ENCODE measurements at places on chromosomes 4 and X.

- no peak for DNase-seq
Measured at GRCh38 chr4:98951710-98952109, 22.8 kb upstream of the EIF4E start.

DNA sequence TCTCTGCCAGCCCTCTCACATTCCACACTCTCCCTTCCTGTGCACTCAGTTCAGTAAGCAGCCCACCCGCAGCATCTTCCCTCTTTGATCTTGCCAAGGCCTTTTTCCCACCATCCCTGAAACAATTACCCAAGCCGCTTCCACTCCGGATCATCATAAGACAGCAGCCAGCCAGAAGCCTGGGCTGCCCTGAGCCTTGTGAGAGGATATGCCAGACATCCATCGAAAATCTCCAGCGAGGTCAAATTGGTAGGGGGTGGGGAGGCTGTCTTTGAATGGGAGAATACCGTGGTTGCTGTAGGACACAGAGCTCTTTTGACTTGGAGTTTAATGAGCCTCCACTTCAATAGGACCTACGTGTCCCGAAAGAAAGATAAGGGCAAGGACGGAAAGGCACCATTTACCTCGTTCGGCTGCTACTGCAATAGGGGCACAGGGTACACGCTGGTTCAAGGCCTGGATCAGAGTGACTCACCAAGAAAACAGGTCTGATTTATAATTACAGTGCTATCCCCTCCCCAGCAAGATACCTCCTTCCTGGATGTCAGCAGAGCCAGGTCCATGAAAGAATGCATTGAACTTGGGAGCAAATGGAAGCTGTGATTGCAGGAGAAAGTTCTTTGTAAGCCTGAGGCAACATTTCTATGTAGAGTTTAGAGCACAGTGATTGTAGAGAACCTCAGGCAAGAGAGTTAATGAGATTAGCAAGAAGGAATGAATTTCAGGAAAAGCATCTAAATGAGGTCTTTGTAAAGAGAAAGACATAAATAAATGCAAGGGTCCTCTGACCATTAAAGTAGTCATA is 39.5 kb downstream of the AMOT start:
- no peak for DNase-seq

DNA sequence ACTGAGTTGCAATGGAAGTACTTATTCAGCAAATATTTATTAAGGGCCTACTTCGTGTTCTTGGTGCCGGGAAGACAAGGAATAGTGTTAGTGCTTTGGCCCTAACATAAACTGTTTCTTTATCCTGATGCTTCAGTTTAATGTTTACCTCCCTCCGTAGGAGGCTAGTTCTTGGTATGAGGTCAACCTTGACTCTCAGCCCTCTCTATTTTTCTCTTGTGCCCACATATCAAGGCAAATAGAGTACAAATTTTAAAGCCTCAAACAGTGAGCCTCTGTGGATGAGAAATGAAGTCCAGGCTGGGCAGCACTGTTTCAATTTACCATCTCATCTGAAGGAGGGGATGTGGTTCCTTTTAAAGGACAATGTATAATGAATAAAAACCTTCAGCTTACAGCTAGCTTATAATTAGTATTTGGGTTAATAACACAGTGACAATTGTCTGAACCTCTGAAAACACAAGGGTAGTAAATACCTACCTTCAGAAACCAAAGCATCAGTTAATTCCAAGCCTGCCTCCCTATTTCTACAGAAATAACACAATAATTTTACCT is 68.5 kb downstream of the SH3RF1 start:
- no peak for DNase-seq

- no peak for DNase-seq
Measured at GRCh38 chr4:85488416-85488815, 13.5 kb downstream of the ARHGAP24 start.

GRCh38 chrX:105116486-105116885 is 104.0 kb downstream of the TEX13A start:
- DNase-seq = no peak

- no peak for DNase-seq
Measured at GRCh38 chrX:48514126-48514806, 5.5 kb downstream of the PORCN start.

GRCh38 chr4:55169352-55169961 is 44.1 kb upstream of the KDR start:
- DNase-seq = no peak

DNA sequence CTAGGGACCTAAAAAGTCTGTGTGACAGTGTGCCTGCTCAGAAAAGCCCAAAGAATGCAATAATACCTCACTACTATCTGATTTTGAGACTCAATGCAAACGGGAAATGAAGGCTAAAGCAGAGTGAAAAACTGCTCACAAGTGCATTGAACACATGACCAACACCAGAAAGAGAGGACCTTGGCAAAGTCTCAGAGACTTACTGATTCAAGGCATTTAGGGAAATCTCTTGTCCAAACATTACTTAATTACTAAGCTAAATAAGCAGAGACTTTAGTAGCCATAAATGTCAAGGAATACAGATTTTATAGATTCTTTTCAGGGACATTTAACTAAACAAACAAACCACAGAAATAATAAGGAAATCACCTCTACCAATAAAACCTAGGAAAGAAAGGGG is 916.0 kb downstream of the FSTL5 start:
- no peak for DNase-seq

GRCh38 chr4:88104902-88105610 is 53.4 kb downstream of the ABCG2 start:
- DNase-seq = no peak

- no peak for DNase-seq
Measured at GRCh38 chrX:153214934-153215333, 35.9 kb downstream of the MAGEA1 start.

DNA sequence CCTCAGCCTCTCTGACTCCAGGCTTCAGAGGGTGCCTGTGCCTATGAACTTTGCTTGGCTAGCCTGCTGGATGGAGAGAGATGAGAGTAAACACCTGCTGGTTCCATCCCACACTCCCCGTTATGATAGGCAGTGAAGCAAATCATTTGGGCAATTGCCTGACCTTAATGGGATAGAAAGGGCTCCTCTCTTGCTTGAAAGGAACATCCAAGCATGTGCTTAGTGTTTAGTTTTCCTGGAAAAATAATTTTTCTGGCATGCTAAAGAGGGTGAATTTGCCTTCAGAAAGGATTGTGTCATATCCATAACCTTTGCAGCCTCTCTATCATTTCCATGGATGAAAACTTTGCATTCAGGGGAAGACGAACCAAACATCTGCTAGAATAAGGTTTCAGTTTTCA is 10.8 kb downstream of the PLAC1 start:
- no peak for DNase-seq

GRCh38 chr4:35052546-35052945 is 1191.8 kb downstream of the ARAP2 start:
- DNase-seq = no peak

DNA sequence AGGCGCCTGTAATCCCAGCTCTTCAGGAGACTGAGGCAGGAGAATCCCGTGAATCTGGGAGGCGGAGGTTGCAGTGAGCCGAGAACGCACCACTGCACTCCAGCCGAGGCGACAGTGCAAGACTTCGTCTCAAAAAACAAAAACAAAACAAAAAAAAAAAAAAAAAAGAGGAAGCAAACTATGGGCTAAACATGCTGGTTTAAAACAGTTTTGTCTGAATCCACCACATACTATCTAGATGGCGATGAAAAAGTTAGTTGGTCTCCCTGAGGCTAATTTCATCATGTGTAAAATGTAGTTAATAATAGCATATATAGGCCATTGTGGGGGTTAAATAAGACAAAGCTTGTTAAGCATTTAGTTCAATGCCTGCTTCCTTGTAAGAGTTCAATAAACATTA is 451.1 kb downstream of the RPA4 start:
- no peak for DNase-seq

- DNase-seq = no peak
Measured at GRCh38 chrX:11893933-11894710, 136.1 kb downstream of the MSL3 start.

GRCh38 chr4:188031751-188032150 is 36.2 kb downstream of the ZFP42 start:
- DNase-seq = no peak

DNA sequence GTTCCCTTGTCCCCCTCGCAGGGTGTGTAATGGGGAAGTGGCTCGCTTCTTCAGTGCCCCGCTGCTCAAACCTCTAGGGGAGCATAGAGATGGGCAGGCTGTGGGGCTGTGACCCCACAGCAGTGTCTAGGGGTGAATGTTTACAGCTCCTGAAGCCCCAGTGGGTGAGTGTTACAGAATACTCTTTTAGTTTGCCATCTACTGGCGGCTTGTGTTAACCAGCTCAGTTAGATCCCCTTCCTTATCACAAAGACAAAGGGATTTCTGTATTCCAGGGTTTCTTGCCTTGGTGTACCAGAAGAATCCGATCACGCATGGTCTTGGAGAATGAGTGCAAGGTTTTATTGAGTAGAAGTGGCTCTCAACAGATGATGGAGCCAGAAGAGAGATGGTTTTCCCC is 108.1 kb upstream of the IQCM start:
- DNase-seq = no peak

- DNase-seq = peak; percentile 27
Measured at GRCh38 chr4:142416711-142417275, 429.3 kb downstream of the INPP4B start.

DNA sequence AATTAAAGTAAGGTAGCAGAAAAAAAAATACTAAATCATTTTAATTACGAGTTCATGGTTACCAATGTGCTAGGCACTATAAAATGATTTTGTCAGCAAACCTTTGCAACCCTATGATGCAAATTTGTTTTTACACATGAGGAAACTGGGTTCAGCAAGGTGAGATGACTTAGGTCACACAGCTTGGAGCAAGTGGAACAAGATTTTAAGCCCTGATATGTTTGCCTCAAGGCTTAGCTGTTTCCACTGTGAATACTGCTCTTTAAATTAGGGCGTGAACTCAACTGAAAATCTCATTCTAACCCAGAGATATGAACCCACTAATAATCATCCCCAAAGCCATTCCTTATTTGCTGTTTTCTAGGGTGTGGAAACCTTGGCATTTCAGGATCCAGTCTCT is 86.3 kb downstream of the CEP44 start:
- no peak for DNase-seq

- DNase-seq = no peak
Measured at GRCh38 chr4:186823989-186824388, 100.3 kb upstream of the FAT1 start.

DNA sequence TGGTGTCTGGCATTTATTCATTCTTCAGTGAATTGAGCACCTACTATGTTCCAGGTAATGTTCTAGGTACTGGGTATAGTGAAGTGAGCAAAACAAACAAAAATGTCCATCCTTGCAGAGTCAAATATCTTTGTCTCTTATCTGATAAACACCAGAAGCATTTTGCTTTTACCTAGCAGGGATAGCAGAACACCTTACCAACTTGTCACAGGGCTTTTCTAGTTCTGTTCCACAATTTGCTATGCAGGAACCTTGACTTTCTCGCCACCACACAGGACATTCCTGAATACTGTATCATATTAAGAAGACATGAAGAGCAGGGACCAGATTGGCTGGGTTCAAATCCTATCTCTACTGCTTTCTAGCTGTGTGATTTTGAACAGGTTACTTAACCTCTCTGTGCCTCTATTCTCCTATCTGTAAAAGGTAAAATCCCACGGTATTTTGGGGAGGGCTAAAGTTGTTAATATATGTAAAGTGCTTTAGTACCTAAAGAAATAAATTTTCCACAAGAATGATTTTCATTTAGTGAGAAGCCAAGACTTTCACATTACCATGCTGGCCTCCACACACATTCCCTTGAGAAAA is 214.5 kb upstream of the S100G start:
- no peak for DNase-seq

GRCh38 chr4:184668511-184669114 is 19.1 kb downstream of the PRIMPOL start:
- peak; percentile 6 for DNase-seq

DNA sequence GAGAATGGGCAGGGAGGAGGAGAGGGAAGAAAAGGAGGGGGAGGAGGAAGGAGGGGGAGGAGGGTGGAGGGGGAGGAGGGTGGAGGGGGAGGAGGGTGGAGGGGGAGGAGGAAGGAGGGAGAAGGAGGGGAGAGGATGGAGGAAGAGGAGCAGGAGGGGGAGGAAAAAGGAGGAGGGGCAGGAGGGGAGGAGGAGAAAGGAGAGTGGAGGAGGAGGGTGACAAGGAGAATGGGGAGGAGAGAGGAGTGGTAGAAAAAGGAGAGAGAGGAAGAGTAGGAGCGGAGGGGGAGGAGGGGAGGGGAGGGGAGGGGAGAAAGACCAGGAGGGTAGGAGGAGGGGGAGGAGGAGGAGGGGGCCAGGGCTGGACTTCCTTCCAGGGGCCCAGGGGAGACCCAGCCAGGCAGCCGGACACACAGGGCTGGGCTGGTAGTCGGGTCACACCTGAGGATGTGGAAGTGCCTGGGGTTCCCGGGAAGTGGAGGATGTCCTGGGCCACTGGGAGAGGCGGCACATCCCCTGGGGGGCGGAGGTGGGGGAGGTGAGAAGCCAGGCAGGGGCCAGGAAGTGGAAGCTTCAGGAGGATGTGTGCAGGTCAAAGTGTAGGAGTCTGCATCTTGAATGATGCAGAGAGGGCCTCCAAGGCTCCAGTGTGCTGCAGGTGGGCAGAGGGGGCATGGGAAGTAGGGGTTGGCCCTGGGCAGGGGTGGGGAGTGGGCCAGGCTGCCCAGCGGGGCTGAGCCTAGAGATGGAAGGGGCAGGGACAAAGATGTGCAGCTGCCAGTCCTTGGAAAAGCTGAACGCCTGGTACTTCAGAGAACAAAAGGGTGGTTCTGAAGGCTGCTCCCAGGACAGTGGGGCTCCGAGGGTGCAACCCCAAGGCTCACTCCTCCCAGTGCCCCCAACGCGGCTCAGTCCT is 18.8 kb downstream of the IL3RA start:
- DNase-seq = no peak

- DNase-seq = peak; percentile 54
Measured at GRCh38 chr4:110085131-110085530, 113.3 kb downstream of the ELOVL6 start.

DNA sequence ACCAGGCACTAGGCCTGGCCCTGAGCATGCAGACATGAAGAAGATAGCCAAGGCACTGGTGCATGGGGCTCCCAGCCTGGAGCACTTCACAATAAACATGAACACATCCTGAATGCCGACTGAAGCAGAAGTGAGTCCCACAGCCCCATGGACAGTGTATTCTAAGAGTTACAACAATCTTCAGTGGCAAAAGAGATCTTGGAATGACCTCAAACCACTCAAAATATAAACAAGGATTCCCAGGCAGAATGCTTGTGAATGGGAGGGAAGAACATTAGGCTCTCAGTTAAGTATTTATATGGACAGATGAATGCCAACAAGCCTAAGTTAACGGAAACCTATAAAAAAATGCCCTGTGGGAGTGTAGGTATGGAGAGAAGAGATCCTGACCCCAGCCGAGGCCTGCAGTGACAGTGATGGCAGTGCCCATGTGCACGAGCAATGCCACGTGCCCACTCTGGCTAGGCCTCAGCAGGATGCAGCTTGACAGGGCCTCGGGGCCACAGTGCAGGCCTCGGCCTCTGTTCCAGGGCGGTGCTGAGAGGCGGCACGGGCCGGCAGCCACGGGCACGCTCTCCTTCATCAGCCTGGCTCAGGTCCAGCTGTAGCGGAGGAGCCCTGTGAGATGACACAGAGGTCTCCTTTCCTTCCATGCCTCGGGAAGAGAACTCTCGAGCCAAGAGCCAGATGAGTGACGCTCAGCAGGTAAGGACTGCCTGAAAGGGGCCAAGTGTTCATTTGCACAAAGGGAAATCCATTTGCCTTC is 49.2 kb downstream of the IRF2 start:
- no peak for DNase-seq

- peak; percentile 53 for DNase-seq
Measured at GRCh38 chr4:108168160-108168670, 517 bp downstream of the LEF1 start.
